Stimulated activated CD8-positive, alpha-beta memory T cell treated with anti-CD3 and anti-CD28 coated beads, Interleukin-4, amount 100 ng/mL, for 4 hours (primary cell): ENCODE measurements at places on chromosomes 7 and 10.
A peak's percentile ranks its signal among the peaks of the same experiment; 100 is the strongest.

DNA sequence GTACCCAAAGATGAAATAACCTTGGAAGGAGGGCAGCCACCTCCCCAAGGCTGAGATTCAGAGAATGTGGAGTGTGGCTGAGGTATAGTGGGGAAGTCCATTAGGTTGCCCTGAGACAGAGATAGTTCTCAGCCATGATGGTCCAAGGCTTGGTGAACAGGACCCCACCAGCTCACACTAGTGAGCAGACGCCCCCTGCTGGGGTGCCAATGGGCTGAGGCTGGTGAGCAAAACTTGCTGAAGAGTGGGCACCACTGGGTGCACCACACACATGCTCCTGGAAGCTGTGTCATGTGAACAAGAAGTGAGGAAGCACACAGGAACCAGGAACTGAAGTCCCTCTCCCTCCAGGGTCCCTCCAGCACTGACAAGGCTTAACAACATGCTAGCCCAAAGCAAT, 8.9 kb downstream of the FBXL13 start:
- no peak for DNase-seq

DNA sequence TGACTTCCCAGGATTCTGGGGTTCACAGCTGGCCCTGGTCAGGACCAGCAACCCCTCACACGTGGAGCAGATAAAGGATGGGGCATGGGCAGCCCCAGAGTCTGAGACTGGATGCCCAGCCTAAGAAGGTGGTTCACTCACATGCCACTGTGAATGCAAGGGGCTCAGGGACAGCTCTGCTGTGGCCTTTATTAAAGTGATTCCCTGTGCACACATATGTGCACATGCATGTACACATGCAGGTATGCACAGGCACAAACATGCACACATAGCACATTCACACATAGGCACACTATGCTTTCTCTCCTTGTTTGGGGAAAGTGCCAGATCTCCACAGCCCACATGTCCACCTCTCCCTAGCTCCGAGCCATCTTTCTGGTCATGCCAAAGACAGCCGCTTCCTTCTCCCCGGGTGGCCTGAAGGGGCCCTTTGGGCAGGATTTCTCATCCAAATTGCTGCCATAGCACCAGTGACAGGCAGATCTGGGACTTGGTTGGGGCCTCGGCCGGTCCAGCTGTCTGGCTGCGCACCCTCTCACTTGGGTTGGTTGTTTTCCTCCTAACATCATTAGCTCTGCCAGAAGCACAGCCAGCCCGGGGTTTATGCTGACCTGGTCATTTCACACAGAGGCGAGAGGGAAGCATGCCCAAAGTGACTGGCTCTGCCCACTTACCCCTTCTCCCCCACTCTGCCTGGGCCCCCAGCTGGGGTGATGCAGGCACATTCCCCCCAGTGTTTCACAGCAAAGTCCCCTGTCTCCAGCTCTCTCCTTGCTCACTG, 1.4 kb downstream of the GCK start:
- DNase-seq = no peak

DNA sequence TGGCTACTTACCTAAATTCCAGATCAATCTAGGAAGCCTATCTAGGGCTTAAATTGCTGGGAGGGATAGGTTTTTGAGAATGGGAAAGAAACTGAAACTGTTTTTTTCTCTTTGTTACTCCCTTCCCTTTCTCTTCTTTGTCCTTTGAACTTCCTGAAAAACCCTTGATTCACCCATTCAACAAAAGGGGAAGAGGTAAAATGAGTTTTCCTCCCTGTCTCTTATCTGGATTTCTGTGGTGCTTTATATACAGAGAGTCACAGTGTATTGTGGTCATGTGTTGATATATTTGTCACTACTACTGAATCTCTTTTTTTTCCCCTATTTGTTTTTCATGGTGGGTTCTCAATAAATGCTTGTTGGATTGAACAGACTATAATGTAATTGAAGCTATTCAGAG, 19.8 kb upstream of the NUP205 start:
- no peak for DNase-seq

DNA sequence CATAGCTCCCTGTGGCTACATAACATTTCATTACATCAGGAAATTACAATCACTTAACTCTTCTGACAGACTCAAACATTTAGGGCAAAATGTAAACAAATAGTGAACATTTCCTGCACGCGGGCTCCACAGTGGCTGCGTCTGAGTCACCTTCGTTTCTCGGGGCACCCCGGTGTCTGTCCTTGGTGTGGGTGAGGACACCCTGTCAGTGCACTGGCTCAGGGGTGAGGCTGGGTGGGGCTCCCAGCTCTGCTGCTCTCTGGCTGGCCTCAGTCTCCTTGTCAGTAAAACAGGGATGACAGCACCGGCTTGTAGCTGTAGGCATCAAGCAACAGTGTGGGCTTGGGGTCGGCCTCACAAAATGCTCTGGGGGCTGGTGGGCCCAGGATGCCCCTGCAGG, 237.1 kb upstream of the SHH start:
- no peak for DNase-seq

DNA sequence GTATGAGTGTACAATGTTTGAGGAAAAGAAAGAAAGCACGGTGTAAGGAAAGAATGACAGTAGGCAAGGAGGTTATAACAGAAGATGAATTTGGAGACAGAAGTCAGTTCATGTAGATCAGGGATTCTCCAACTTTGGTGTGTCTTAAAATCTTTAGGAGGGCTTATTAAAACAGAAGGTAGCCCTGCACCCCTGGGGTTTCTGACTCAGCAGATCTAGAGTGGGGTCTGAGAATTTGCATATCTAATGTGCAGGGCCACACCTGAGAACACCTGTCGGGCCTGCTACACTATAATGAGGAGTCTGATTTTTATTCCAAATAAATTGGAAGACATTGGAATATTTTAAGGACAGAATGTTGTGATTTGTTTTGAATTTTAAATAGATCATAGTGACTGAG, 120.6 kb downstream of the RNF133 start:
- DNase-seq = no peak

- DNase-seq = no peak
These were observed 253.4 kb downstream of the ZMYND11 start for GRCh38 chr10:388661-389045.

DNA sequence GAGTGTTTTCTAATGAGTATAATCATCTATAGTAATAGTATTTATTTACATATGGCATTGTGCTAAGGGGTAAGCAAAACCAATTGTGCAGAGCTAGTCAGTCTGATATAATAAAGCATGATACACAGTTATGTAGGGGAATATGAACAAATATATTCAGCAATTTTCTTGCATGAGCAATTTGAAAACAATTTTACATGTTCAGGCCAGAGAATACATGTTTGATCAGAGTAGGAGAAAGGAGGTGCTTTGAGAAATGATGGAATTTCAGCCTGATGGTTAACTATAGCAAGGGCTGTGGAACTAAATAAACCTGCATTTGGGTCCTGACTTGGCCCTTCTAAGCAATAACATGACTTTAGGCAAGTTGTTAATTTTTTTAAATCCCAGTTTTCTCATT, 214.5 kb downstream of the TWIST1 start:
- DNase-seq = no peak

GRCh38 chr7:135943134-135943879, 33.9 kb downstream of the MTPN start:
- DNase-seq = no peak

- no peak for DNase-seq
These were observed 4.0 kb upstream of the RAB18 start for GRCh38 chr10:27500096-27500495.

DNA sequence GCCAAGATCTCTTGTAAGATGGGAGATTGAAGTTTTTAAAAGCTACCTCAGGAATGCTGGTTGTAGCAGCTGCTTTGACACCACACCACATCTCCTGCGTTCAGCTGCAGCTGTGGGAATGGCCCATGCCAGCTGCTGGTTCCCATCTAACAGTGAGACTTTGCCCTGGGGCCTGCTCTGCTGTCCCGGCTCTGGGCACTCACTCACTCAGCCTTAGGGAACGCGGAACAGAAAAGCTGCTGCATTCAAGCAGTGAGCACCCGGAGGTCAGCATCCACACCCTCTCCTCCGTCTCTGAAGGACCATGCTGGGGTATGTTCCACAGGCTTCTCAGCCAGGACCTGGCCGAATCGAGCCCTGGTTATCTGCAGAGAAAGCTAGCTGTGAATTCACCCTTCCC, 197.1 kb upstream of the CXCL12 start:
- DNase-seq = no peak

- DNase-seq = no peak
These were observed 74.9 kb downstream of the CLIP2 start for GRCh38 chr7:74364061-74364460.

DNA sequence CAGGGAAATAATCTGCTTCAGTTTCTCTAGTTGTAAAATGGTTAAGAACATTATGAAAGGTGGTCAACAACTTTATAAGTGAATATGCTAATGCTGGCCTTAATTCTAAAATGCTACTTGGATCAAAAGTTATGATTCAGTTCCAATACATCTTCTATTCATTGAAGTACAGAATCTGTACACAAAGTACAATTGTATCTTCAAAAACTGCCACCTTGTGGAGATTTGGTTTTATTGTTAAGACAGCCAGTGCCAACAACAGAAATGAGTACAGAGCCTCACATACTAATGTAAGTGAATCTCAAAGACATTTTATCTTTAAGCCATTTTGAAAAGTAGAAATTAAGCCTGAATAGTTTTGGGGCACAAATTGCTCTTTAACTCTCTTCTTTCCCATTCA, 194.0 kb downstream of the CFTR start:
- DNase-seq = no peak

DNA sequence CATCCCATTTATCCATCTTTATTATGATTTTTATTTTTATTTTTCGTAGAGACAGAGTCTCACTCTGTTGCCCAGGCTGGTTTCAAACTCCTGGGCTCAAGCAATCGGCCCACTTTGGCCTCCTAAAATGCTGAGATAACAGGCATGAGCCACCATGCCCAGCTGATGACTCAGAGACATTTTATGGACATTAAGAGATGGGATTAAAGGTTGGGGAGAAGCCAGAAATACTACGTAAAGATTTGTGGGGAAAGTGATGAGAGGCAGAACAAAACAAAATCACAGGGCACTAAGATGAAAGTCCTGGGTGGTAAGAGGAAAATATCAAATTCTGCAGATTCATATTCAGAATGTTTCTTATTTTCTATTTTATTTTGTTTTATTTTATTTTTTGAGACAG, 7.6 kb downstream of the WNT8B start:
- DNase-seq = no peak

GRCh38 chr10:102617041-102617440, 27.2 kb upstream of the TRIM8 start:
- no peak for DNase-seq

DNA sequence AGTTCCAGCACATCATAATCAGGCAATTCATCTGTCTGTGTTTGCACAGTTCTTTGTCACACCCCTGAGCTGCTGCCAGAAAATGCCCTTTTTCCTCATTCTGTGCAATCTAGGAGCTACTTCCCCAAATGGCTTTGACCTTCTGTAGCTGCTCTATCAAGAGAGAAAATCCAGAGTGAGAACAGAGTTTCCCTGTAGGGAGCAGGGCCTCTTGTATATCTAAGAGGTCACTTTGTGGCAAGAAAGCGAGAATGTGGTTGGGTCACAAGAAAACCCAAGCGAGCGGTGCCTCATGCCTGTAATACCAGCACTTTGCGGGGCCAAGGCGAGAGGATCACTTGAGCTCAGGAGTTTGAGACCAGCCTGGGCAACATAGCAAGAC, 24.3 kb downstream of the SLC29A3 start:
- no peak for DNase-seq

- no peak for DNase-seq
These were observed 100.9 kb downstream of the FOXL3 start for GRCh38 chr7:390761-391410.

DNA sequence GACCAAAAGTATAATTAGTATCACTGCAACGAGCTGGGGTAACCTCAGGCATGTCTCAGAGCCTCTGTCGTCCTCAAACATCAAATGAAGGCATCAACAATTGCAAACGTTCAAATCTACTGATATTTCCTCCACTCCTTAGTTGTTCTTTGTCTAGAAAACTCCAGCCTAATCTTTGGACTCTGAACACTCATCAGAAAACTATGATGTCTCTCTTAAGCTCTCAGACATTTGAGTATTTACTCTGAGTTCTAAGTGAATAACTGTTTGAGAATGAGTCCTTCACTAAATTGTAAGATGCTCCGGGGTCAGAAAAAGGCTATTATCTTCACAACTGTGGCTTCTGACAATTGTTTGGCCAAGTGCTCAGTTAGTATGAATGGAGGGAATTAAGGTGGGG, 536.4 kb downstream of the NRG3 start:
- no peak for DNase-seq

GRCh38 chr7:27740449-27741086, 606 bp downstream of the TAX1BP1 start:
- peak; percentile 69 for DNase-seq

DNA sequence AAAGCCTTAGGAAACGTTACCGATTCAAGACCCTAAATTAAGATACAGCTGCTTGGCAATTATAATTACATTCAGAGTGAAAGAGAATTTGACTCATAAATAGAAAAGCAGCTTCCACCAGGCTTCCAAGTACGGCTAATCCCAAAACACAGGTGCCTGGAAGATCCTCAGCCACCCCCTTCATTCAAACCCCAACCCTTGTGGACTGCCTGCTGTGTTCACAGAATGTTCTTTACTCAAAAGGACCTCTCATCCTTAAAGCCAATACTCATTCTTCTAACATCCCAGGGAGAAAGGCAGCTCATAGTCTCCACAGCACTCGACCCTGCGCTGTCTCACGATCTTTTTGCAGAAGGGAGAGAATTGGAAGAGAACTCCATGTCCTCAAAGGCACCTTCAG, 32.9 kb downstream of the RNF32 start:
- DNase-seq = no peak

DNA sequence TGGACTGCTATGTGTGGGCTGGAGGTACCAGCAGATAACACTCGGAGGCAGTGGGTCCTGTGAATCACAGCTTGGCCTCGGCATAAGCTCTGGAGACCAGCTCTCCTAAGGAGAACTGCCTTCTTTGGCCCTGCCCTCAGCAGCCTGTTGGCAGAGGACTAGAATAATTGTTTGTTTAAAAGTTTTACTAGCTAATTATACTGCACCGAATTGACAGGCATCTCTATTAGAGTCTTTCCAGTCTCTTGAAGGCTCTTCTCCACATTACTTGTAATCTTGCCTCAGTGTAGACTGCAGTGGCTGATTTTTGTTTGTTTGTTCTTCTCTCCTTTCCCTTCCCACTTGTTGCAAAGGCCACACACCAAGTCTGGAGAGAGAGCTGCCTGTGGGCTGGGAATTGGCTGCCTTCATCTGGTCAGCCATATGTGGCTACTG, 183.2 kb downstream of the AUTS2 start:
- DNase-seq = no peak

- DNase-seq = no peak
These were observed 60.0 kb downstream of the MYOF start for GRCh38 chr10:93422118-93422517.

GRCh38 chr10:120436439-120437112, 20.5 kb upstream of the PLPP4 start:
- DNase-seq = no peak

- DNase-seq = no peak
These were observed 126.7 kb downstream of the TSPAN12 start for GRCh38 chr7:120731271-120731670.
